HS-5 (cell line): ENCODE measurements at places on chromosomes 1 and 21.

- no peak for DNase-seq
Observed at GRCh38 chr1:22471078-22471477, 19.4 kb downstream of the ZBTB40 start.

DNA sequence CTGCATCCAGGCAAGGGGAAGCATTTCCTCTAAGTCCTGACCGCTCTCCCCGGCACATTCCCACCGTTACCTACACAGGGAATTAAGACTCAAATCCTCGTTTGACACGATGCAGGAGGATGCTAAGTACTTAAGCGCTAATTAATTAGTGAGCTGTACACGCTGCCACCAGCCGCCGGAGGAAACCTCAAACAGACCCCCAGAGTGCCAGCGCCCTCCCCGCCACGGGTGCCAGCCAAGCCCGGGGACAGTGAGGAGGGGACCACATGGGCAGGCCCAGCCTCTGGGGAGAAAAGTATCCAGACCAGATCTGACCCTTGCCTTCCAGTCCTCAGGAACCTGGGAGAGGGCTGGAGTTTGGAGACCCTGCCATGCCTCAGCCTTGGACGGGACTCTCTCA lies 17.4 kb upstream of the CASZ1 start:
- DNase-seq = no peak

DNA sequence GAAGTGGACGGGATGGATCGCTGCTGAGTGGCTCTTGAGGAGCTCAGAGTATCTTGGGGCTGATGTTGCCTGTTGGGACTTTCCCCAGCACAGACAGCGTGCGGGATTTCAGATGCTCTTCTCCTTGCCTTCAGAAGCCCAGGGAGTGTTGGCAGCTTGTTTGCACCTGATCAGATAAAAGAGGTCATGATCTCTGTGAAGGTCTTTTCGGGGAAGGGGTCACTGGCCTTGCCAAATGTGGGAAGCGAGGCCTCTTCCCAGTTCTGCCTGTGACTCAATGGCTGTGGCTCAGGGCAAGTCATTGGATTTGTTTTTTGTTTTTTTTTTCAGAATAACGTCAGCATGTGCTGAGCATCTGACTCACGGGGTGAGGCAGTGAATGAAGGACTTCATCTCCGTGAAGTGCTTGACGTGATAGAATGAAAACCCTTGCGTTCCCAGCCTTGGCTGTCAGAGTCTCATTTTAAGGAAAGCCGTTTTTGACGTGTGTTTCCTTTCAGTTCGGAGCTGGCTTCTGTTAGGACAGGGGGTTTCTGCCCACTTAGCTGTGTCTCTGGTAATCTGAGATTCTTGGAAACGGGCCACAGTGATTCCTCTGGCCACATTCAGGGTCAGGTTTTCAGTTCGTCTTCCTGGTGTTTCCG lies 46.7 kb downstream of the GALNT2 start:
- peak; percentile 76 for DNase-seq

DNA sequence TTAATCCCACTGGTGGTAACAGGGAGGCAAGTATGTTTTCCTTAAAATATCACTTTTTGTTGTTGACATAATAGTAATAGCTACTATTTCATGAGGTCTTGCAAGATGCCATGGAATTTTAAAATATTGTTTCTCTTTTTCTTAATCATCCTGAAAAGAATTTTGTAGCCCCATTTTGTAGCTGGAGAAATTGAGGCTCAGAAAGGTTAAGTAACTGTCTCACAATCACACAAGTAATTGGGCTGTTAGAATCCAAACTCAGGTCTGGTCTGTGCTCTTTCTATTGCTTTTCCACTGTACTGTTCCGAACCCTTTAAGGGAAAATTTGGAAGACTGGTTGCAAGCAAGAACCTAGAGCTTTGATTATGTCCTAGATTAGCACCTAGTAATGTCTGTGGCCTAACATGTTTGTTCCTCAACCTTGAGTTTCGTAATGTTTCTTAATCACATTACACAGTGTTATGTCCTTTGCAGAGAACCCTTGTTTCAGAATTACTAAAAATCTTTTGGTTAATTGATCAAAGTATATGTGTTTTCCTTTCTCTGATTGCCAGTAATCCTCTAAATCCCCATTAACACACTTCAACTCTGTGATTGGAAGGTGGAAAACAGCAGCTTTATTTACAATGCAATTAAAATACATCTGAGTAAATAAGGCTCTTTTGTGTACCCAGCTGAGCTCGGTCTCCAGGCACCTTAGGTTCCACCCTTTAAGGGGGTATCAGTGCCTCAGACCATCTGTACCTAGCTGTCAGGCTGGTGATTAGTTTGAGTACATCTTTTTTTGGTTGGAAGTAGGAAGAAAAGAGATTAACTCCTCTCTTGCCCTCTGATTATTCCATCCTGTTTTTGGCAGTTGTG lies 10.4 kb downstream of the LRRC42 start:
- DNase-seq = no peak

GRCh38 chr1:41045740-41046139 lies 24.2 kb upstream of the SLFNL1 start:
- no peak for DNase-seq

- DNase-seq = no peak
Observed at GRCh38 chr1:113040718-113041412, 32.1 kb upstream of the LRIG2 start.

- DNase-seq = no peak
Observed at GRCh38 chr1:93079685-93080141, 630 bp downstream of the MTF2 start.

DNA sequence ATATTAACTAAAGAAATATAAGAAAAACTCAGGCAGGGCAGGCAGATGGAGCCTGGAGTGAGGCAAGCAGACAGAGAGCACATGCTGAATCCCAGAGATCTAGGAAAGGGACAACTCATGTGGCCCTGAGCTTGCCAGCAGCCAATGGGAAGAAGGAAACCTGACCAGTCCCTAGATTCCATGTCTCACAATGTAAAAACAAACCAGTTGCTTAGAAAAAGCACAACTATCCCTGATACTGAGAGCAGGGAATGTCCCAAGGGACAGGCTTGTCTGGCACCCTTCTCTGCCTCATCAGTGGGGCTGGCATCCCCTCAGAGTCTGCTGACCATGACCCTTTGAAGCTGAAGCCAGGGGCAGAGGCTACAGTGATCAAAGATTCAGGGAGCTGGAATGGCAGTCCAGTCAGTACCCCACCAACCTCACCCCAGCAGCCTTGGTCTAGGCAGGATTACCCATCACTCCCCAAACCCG lies 27.8 kb downstream of the HSPG2 start:
- no peak for DNase-seq

- no peak for DNase-seq
Observed at GRCh38 chr1:156592910-156593660, 1.5 kb downstream of the NAXE start.

- no peak for DNase-seq
Observed at GRCh38 chr1:98461873-98462385, 199.6 kb upstream of the SNX7 start.

GRCh38 chr1:184167352-184167751 lies 115.8 kb downstream of the TSEN15 start:
- no peak for DNase-seq

DNA sequence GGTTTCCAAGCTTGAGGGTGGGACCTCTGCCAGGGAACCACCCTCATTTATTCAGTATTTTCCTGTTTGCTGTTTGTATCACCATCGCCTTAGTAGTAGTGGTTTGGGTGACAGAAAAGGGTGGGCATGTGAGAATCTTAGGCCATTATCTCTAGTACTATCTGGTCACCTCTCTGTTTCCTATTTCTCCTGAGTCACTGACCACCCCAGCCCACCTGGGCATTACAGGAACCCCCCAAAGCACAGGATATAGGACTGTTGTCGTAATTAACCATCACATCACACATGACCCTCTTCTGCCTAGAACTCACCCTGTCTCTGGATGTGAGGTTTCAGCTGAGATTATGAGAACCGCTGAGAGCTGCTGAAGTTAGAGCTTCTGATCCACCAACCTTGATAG lies 60.4 kb downstream of the IL23R start:
- DNase-seq = no peak

DNA sequence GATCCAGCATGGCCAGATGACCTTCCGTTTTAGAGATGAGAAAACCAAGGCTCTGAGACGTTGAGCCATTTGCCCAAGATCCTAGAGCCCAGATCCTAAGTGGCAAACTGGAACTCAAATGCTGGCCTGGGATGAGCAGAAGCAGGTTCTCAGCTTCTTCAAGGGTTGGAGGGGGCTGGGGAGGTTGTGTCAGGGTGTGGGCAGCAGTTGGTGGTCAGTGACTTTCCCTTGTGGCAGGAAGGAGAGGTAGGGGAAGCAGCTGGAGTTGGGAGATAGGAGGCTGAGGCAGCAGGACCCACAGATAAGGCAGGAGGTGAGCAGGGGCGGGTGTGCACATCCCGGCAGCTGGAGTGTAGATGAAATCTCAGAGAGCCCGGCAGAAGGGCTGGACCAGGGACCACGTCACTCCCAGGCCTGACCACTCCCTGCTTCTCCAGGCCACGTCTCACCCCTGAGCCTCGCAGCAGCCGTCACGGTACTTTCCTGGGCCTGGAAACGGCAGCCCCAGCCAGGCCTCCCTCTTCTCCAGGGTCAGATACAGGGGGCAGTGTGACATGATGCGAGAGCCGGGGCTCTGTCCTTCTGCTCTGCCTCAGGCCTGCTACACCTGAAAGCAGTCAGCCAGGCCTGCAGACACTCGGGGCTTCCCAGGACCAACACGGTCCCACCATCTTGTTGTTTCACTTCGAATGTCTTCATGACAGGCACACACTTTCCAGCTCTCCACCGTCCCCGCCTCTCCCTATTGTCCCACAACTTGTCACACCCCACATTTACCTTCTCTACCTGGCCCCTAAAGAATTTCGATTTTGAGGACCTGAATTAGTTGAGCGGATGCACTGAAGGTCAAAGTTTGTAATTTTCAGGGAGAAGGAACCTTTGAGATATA lies 11.5 kb upstream of the LAPTM5 start:
- no peak for DNase-seq

DNA sequence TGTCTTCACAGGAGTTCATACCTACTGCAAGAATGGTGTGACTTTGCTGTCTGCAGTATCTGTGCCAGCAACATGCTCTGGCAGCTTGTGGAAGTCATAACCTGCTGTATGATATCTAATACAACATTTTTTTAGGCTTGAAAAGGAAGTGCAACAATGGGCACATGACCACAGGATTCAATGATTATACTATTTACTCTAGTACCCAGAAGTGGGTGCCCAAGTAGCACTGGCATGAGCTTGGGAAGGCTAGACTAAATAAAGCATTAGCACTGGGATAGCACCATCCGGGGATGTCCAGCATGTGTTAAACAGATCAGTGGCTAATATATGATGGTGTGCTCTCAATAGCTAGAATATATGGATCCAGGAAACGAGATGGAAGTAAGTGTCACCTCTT lies 98.6 kb upstream of the PDE4B start:
- DNase-seq = no peak

- DNase-seq = peak; percentile 18
Observed at GRCh38 chr1:27436204-27437159, 44.1 kb downstream of the GPR3 start.

DNA sequence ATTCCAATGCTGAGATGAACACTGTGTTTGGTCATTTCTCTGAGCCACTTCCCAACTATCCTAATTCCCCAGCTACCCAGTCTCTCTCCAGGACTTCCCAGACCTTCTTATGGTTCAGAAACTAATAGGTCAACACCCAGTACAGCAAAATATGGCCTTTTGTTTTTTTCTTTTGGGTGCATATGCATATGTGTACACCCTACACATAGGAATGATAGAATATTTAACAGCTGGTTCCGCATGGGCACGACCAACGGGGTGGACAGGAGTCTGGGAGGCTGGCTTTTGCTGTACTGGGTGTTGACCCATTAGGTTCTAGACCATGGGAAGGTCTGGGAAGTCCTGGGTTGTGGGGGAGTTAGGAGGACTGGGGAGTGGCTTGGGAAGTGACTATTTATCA lies 143.9 kb downstream of the MRPS6 start:
- no peak for DNase-seq

GRCh38 chr1:78840453-78841271 lies 165.9 kb downstream of the ADGRL4 start:
- no peak for DNase-seq

DNA sequence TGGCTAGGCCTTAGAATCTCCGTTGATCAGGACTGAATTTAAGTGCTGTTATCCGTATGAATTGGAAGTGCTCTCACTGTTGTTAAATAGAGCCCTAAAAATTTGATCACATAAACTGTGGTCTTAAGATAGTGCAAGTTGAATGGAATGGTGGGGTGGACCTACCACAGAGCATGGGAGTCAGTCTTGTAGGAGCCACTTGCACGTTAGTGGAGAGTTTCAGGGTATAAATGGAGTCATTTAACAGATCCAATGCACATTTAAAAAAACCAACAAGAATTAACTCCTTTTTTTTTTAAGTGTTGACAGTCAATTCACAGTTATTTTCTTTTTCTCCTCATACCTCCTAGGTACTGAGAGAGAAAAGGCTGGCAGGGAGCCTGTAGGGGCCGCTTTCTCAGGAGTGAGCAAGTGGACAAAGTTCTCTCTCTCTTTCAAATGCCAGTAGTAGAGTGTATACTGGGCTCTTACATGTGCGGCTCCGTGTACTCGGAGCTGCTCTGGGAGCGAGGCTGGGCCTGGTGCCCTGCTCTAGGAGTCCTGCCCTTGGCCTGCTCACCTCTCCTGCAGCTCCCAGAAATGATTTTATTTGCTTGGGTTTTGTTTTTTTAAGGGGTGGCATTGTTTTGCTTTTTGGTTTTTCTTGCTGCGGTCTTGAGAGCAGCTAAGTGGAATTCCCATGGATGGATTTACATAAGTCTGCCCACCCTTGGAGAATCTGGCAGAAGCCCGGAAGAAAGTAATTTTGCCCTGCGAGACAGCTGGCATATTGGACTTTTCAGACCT lies 91.3 kb downstream of the ATP5PO start:
- no peak for DNase-seq

DNA sequence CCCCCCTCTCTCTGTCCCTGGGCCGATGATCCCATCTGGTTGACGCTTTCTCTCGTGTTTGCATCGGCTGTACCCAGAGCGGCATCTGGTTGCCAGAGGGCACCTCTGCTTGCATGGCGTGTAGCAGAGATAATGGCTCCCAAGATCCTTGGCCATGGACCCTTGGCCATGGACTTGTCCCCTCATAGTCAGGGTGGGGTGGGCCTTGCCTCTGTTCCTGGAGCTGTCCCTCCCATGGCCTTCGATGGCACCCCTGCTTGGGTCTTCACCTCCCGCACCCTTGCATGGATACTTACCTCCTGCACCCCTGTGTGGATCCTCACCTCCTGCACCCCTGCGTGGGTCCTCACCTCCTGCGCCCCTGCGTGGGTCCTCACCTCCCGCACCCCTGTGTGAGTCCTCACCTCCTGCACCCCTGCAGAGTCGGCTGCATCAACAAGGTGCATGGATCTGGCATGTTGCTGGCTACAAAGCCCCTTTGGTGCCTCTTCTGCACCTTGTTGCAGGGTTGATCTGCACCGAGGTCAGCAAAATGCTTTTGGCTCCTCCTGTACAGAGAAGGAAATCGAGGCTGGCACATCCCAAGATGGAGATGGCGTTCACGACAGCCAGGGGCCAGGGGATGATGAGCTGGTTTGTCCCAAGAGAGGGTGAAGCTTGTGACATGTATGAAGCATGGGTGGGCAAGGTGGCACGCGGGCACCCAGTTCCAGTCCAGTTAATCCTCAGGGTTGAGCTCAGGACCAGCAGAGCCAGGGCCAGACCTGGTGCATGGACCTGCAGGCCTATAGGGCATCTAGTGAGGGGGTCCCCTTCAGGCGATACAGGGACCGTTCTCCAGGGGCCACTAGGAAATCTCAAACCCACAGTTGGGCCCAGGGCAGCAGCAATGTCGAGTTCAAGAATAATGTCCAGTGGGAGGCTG lies 46.1 kb upstream of the C1orf174 start:
- DNase-seq = no peak
